ENCODE measurements at places on chromosomes 16 and 17. TPM values are rescaled to one million over a fixed set of nuclear protein-coding genes. Genes with fewer than 3 reads are reported as not detected.
A peak's percentile ranks its signal among the peaks of the same experiment; 100 is the strongest.

Gene LPO
- total RNA-seq, result not detected

Gene RABEP2
- total RNA-seq, result 11.5 TPM

Gene USP43
- total RNA-seq, result 0.33 TPM

Gene MLX
- total RNA-seq, result 34.2 TPM

Gene CDH1
- total RNA-seq, result 1.0 TPM

Gene IL17C
- total RNA-seq, result not detected

Gene EPOP
- total RNA-seq, result 1.3 TPM

Gene SP2
- total RNA-seq, result 18.0 TPM

Gene DPEP3
- total RNA-seq, result not detected

Gene TMC8
- total RNA-seq, result 6.6 TPM

Gene ABCA6
- total RNA-seq, result 200 TPM

Gene FBF1
- 5.5 TPM for total RNA-seq

- no peak for DNase-seq
These were observed 426.3 kb downstream of the SLC39A11 start for GRCh38 chr17:72665852-72666851.

- DNase-seq, result no peak
These were observed 217.4 kb upstream of the COX10 start for GRCh38 chr17:13851889-13852288.

- peak; percentile 67 for DNase-seq
These were observed 28.4 kb downstream of the LRRC75A start for GRCh38 chr17:16463358-16464302.

DNA sequence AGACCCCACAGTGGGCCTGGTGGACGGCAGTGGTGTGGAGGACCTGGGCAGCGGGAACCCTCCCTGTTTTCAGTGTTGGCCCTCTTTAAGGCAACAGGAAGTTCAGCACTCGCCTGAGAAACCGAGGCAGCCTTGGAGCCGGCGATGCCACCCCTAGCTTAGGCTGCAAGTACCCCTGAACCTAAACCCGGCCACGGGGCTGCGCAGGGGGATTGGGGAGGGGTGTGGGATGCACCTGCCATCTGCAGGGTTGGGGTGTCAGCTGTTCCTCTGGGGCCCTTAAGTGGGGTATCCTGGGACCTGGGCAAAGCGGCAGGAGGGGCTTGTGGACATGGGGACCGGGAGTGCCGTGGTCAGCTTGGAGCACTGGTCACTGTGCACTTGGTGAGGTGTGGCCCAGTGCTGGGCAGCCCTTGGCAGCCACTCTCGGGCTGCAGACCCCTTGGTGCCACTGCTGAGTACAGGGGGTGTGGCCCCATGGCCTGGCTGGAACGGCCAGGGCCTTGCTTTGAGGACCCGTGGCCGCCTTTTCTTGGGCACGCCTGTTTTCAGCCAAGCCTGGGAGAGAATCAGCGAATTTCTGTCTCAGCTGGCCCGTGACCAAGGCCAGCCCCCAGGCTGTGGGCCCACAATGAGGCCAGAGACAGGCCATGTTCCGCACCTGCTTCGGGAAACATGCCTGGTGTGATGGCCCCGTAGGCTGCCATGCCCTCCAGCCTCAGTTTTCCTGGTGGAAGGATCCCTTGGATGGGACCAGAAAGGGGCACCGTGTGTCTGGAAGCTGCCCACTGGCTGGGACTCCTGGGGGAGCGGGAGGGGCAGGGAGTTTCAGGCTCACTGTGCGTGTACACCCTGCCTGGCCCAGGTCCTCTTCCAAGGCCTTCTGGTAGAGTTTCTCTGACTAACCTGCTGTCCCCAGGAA, 4.1 kb upstream of the SLC25A10 start:
- DNase-seq, result no peak

GRCh38 chr17:50276588-50277356, 2.5 kb downstream of the TMEM92 start:
- peak; percentile 20 for DNase-seq

GRCh38 chr17:49543860-49544259, 31.8 kb upstream of the NXPH3 start:
- DNase-seq, result no peak

DNA sequence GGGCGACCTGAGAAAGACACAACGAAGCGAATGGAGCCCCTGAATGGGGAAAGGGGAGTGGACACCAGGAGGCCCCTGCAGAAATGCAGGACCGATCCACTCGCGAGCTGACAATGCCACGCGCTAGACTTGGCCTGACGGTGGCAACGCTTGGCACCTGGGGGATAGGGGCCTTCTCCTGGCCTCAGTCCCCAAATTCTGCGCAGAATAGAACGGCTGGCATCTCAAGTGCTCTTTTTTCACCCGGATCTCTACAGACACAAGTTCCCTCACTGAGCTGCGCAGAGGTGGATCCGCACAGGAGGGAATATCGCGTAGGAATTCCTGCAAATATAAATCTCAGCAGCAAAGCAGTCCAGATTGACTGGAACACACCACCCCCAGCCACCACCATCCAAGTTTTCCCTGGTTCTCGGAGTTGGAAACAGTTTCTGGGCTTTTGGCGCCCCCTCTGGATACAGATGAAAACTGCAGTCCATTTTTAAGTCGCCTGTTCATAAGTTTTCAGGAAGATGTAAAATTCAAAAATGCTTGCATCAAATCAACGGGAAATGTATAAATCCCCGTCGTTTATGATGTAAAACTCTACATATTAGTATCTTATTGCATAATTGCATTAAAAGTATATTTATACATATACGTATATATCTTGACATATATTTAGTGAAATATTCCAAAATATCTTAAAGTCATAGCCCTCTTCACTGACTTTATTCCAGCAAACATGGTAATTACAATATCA, 2.3 kb upstream of the SOX9 start:
- no peak for DNase-seq

GRCh38 chr16:86227041-86227440, 283.3 kb upstream of the FOXF1 start:
- peak; percentile 67 for DNase-seq

DNA sequence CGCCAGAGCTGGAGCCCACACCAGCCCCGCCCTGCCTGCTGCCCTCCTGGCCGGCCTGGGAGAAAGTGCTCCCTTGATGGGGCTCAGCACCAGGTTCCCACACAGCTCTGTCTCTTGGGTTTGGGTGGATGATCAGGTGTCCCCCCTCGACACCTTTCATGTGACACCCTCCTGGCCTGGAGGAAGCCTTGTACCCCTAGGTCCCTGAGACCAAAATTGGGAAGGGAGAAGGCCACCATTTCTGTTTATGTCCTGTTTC, 19.4 kb upstream of the PLLP start:
- DNase-seq, result no peak

GRCh38 chr17:2482218-2482617, 29.5 kb downstream of the METTL16 start:
- DNase-seq, result no peak

Measured in aorta (tissue), 5 donors.